Germinal center (tissue), 1 donor: ENCODE measurements at places on chromosomes 7 and 10.

GRCh38 chr7:139661043-139661440 is 116.8 kb downstream of the HIPK2 start:
- DNase-seq = no peak

DNA sequence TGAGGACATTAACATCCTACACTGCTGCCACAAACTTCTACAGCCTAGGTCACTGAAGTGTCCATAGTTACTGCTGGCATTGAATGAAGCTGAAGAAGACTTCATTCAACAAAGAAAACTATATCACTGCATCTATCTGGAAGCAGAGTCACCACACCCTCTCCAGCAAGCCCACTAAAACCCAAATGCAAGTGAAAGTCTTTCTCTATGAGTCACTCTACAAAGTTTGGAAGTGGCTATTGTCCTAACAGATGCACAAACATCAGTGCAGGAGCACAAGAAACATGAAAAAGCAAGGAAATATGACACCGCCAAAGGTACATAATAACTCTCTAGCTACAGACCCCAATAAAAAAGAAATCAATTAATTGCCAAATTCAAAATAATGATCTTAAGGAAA is 43.5 kb upstream of the CAMK2B start:
- no peak for DNase-seq

DNA sequence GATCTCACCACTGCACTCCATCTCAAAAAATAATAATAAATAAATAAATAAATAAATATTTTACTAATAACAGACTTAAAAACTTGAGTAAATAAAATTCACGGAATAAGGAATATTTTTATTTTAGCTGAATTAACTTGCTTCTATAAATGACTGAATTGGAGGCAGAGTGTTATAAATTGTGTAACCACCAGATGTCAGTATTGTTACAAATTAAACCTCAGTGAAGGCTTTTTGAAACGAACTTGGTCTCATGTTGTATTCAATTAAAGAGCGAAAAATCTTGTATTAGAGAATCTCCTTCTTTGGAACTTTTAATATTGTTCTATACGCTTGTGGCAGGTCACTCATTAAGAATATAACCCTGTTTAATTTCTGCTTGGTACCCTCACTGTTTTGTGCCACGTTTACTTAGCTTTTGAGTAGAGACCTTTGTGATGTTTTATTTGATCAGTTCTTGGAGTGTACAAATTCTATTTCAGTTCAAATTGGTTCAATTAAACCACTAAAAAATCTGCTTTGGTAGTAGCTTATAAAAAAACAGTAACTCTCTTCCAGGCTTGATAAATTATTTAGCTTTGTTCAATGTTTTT is 45.6 kb upstream of the SCIN start:
- no peak for DNase-seq

DNA sequence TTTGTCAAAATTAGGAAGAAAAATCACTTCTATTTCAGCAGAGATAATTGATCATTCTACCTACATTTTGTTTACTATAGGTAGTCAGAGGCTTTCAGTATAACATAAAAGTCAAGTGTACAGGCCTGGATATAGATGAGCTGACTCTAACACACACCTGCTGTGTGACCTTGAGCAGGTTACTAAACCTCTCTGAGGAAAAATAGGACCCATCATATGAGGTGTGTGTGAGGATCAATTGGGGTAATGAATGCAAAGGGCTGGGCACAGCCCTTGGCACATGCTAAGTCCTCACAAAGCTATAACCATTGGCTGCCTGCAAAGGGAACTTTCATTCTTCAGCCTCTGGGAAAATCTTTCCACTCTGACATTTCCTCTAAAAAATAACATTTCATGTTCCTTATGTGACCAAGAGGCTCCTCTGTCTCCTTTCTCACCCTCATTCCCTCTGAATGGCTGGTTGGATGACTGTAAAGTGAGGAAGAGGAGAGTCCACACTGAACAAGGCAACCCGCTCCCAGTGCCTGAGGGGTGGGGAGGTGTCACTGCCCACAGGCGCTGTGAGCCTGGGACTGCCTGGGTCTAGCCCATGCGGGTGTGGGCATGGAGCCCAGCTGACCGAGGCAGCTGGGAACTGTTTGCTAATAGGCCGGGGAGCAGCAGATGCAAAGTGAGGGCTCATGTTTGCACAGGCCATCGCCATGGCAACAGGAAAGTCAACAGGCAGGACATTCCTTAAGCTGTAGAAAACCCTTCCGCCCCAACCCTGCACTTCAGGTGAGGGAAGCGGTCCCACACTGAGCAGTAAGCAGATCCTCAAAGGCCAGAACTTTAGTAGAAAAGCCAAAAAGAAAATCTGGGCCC is 36.8 kb downstream of the MYOF start:
- no peak for DNase-seq

DNA sequence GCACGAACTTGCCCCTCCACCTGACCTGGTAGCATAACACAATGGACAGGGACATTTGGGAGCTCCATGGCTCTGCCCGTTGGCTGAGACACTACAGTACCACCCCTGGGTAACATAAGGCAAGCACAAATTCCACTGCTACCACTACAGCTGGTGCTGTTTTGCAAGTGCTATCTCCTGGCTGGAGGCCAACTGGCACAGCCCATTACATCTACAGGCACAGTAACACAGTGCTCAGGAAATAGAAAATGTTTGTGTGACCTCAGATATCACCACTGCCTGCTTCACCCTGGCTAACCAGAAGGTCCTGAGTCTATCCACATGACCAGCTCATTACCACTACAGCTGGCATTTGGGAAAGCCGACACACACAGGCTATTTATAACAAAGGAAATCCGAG is 631.1 kb upstream of the MBL2 start:
- DNase-seq = no peak

GRCh38 chr7:75756206-75756990 is 15.6 kb downstream of the CCL26 start:
- no peak for DNase-seq

DNA sequence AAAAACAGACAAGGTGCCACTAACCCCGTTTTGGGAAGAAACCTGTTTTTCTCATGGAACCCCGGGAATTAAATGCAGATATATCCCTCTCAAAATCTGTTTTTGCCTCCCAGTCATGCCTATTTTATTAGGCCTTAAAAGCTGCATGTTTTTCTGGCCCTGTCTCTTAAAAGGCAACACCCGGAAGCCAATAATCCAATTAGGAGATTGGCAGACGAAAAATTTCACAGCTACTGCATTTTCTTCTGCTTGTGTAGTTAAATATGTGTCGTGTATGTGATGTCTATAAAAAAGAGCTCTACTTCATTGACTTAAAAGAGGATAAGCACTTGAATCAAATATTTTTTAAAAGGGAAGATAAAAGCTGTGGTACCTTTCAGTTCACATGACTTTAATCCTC is 31.9 kb upstream of the OPTN start:
- DNase-seq = no peak

- DNase-seq = no peak
Measured at GRCh38 chr10:132517951-132518521, 19.6 kb upstream of the INPP5A start.

- DNase-seq = no peak
Measured at GRCh38 chr10:22656036-22656435, 58.3 kb downstream of the PIP4K2A start.

GRCh38 chr10:118259288-118259906 is 82.7 kb downstream of the FAM204A start:
- DNase-seq = peak; percentile 19

GRCh38 chr10:84193846-84194423 is 402 bp upstream of the CDHR1 start:
- DNase-seq = no peak

DNA sequence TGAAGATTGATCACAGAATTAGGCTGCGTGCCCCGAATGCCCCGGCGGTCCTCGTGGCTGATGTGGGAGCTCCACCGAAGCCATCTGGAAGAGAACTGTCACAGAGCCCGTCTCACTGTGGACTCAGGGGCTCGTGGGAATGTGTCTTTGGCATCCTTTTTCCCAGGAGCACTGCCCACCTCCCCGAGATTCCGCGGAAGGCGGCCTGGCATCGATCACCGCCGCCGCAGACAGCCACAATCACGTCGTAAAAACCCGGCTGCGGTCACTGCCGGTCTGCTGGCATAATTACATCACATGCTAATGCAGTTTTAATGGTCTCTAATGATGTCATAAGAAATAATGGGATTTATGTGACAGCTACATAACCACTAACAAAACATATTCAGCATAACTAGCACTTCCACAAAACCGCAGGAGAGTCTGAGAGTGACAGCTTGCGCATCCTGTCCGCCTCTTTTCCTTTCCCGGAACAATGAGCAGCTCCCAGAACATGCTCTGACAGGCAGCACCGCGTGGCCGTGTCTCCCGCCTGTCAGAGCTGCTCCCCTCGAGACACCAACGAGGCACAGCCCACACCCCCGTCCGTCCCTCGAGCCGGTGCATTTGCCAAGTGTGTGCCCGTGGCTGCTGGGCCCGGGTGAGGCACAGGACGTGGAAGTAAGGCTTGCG is 490.0 kb downstream of the PTPRN2 start:
- no peak for DNase-seq

GRCh38 chr10:98617906-98618520 is 171.3 kb upstream of the HPS1 start:
- DNase-seq = no peak

GRCh38 chr10:110192552-110192951 is 14.9 kb upstream of the MXI1 start:
- no peak for DNase-seq

DNA sequence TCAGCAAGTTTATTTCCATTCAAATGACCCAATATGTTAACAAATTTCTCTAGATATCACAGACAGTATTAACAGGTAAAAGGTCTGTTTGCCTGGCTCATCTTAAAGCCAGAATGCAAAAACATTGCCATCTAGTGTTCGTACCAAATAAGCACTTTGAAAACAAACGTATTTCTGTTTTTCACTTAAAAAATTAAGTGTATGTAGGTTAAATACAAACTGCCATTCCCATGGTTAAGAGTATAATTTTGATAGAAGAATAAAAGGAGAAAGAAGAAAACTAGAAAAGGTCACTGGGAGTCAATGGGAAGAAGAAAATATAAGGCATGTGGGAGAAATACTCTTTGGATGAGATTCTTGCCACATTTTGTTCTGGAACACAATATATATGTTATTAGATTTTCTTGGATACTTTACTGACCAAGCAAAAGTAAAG is 51.0 kb downstream of the ORC5 start:
- no peak for DNase-seq

DNA sequence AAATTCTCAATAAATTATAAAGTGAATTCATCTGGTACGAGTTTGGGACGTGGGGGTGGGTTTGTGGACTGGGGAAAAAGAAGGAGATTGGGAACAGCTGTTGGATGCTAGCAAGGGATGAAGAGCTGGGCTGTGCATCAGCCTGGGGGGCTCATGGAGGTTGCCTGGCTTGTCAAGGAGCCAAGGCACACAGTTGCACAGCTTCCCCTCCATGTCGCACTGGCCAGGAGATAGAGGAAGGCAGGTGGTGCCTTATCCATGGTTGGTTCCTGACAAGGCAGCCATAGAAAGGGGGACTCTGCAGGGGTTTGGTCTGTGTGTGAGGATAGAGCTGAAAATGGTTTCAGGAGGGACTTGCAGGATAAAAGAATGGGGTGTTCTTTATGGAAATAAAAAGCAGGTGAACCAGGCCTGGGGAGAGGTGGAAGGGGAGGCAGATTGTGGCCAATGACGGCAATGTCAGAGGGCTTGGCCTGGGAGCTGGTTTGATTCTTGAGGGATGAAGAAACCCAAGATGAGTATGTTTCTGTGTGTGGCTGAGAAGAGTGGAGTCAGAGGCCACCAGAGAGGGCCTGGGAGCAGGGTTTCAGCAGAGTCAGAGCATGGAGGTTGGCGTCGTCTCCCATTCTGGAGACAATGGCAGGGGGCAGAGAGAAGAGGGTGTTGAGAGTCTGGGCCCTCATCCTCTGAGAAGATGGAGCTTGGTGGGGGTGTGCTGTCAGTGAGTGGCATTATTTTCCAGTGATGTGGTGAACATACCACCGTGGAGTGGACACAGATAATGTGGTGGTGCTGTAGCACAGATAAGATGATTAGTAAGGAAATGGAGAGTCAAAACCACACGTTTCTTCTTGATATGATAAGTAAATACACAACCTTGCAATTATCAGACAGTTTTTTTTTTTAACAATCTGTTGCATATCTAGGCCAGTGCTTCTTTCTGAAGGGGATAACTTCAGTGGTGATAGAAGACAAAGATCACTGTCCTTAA is 108.2 kb downstream of the PTPN20 start:
- no peak for DNase-seq

DNA sequence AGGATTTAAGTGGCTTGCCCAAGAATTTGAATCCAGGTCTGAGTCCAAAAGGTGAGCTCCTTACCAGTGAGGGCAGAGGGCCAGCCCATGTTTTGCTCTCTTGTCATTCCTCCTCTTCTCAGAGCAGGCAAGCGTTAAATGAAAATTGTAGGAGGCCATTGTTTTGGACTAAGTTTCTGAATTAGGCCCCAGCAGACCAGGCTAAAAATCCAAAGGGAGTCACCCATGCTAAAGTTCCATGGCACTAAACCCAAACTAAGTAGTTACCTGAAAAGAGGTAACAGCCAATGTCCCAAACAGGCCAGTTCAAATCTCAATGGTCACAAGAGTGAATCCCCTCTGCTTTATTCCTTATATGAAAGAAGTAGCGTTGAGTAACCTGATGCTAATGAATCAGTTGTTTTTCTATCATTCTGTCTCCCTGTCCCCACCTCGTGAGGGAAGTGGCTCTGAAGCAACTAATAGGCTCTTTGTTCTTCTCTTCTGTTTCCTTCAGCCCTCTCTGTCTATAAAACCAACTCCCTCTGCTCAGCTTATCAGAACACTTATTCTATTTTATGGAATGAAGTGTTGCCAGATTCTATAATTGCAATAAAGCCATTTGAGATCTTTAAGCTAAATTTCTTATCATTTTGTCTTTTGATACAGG is 17.5 kb upstream of the CDH23 start:
- DNase-seq = no peak
